ENCODE measurements at places on chromosomes 7 and 10. TPM values are rescaled to one million over a fixed set of nuclear protein-coding genes. Genes with fewer than 3 reads are reported as not detected.
A peak's percentile ranks its signal among the peaks of the same experiment; 100 is the strongest.

ZNF789 gene
- total RNA-seq: 18.2 TPM

PRF1 gene
- 3.2 TPM for total RNA-seq

GRCh38 chr10:60389413-60390025 is at the start of gene ANK3:
Gene ANK3 (minus strand): TSS chr10:60389875. CDS start chr10:60389538, 337 bp downstream.
- H3K4me1 ChIP-seq: peaks cover 6% of the 10 kb centered on the region
- no peak within 1 kb of the TSS for H3K27ac ChIP-seq
- H3K36me3 ChIP-seq: no peaks in the 10 kb centered on the region
- no peaks in the 10 kb centered on the region for H3K27me3 ChIP-seq
- no peak within 1 kb of the TSS for H3K4me3 ChIP-seq
- DNase-seq: no peak

GRCh38 chr7:20374399-20374798 is 43.7 kb downstream of the ITGB8 start:
- no peak overlapping the region for H3K4me3 ChIP-seq
- no peak overlapping the region for H3K27ac ChIP-seq
- H3K36me3 ChIP-seq: no peaks in the 10 kb centered on the region
- H3K4me1 ChIP-seq: no peaks in the 10 kb centered on the region
- H3K27me3 ChIP-seq: no peaks in the 10 kb centered on the region
- DNase-seq: no peak

DNA sequence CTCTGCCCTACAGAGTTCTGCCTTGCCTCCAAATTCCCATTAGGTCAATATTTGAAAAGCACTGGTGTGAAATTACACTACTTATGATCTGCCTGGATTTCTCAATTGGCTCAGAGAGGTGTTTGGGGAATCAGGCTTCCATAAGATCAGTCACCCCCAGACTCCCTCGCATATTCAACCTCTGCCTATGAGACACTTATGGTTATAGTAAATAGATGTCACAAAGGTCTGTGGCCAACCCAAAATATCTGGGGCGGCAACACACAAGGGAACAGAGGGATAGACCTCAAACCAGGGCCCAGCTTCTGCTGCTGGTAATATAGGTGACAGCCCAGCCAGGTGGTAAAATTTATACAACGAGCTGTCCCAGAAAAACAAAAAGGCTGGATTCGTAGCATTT is 376.7 kb upstream of the ZMIZ1 start:
- H3K36me3 ChIP-seq: no peaks in the 10 kb centered on the region
- H3K27me3 ChIP-seq: no peaks in the 10 kb centered on the region
- H3K4me3 ChIP-seq: no peak overlapping the region
- peaks cover 2% of the 10 kb centered on the region for H3K4me1 ChIP-seq

CALD1 gene
- 1,700 TPM for total RNA-seq

ZNF467 gene
- total RNA-seq: 13.3 TPM

DNA sequence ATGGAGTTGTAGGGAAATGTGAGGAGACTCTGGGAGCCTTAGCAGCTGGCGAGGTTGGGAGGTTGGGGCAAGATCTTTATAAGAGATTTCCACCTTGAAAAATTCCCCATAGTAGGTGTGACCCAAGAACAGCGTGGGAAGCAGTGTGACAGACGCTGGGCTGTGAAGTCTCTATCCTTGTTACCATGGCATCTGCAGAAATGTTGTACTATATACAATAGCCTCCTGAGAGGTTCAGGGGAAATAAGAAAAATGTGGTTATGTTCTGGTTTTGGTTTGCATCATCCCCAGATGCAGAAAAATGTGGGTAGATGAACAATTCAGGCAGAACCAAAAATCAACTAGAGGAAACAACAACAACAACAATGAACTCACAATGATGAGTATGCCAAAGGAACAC is 498.6 kb downstream of the SH2D4B start:
- H3K4me3 ChIP-seq: no peak overlapping the region
- no peaks in the 10 kb centered on the region for H3K36me3 ChIP-seq
- DNase-seq: no peak
- no peak overlapping the region for H3K27ac ChIP-seq
- H3K4me1 ChIP-seq: no peaks in the 10 kb centered on the region

DNA sequence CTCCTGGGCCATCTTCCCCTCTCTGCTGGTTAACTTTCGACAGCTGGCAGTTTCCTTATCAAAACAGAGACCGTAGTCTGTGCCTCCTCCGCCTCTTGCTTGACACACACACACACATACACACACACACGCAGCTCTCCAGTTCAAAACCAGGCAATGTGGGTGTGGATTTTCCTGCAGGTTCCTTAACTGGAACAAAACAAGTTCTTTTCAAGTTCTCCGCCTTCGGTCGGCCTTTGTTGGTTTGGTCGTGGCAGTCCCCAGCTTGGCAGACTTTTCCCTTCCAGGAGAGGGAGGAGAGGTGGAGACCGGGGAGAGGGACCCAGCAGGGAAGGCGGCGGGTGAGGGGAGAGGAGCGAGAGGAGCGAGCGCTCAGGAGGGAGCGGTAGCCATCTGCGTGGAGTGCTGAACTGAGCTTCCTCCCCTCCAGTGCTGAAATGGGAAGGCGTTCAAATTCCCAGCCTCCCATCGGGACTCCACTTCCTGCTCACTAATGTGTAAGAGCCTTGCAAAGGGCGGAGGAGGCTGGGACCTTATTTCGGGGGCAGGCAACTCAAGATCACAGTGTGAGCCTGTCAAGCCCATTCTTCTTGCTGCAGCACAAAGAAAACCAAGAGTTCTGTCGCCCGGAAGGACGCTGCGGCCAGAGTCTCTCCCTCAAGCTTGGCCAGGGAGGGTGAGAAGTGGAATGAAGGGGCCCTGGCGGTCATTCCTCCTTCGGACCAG is 120.6 kb downstream of the PRPF18 start:
- no peaks in the 10 kb centered on the region for H3K36me3 ChIP-seq
- no peaks in the 10 kb centered on the region for H3K4me1 ChIP-seq
- no peak overlapping the region for H3K27ac ChIP-seq
- peak overlapping the region; percentile 59 for H3K4me3 ChIP-seq

DNA sequence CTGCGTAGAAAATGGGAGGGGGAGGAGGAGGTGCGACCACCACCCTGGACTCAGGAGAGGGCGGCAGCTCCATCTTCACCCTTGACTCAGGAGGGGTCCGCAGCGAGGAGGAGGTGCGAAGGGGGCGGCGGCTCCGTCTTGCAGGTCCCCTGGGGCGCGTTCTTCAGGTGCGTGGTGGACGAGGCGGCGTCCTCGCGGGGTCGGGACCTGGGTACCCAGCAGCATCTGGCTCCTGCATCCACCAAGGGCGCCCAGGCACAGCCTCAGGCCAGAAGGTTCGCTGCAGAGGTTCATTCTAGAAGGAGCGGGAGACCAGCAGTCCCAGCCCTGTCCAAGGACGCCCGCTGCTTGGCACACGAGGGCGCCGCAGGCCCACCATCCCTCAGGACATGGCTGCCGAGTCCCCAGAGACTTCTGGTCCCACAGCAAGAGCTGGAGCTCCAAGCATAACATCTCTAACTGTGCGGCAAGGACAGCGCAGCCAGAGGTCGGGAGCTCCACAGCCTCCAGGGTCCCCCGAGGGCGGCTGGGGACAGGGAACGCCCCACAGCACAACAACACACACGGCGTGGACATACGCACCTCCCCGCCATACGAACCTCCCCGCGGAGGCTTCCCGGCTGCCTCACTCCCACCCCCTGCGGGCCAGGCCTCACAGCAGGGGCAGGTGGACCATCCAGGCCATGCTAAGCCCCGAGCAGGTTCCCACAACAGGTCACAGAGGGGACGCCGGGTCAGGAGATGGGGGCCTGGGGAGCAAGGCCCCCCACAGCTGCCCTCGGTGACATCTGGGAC is 16.8 kb upstream of the DPYSL4 start:
- H3K36me3 ChIP-seq: no peaks in the 10 kb centered on the region
- H3K4me1 ChIP-seq: no peaks in the 10 kb centered on the region
- H3K27ac ChIP-seq: no peak overlapping the region
- peak; percentile 42 for DNase-seq
- no peak overlapping the region for H3K4me3 ChIP-seq
- no peaks in the 10 kb centered on the region for H3K27me3 ChIP-seq

TSPAN13 gene
- total RNA-seq: 8.5 TPM

DNA sequence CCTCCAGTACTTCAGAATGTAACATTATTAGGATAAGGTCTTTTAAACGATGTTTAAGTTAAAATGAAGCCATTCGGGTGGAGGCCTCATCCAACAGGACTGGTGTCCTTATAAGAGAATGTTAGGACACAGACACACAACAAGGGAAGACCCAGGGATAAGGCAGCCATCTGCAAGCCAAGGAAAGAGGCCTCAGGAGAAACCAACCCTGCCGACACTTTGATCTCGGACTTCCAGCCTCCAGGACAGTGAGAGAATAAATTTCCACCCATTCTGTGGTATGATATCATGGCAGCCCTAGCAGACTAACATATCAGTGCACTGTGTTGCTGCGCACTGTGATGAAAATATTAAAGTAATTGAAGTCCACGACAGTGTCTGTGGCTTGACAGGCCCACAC is 250.8 kb downstream of the COBL start:
- no peaks in the 10 kb centered on the region for H3K4me1 ChIP-seq
- H3K27ac ChIP-seq: no peak overlapping the region
- H3K4me3 ChIP-seq: no peak overlapping the region
- no peaks in the 10 kb centered on the region for H3K36me3 ChIP-seq

- H3K4me1 ChIP-seq: no peaks in the 10 kb centered on the region
- H3K36me3 ChIP-seq: peaks cover 2% of the 10 kb centered on the region
- H3K4me3 ChIP-seq: no peak overlapping the region
- H3K27me3 ChIP-seq: no peaks in the 10 kb centered on the region
These were observed 19.8 kb downstream of the SLC29A4 start for GRCh38 chr7:5302577-5302976.

GRCh38 chr10:78531088-78531487 is 497.4 kb downstream of the RPS24 start:
- DNase-seq: no peak
- H3K27ac ChIP-seq: no peak overlapping the region
- no peaks in the 10 kb centered on the region for H3K36me3 ChIP-seq
- H3K4me1 ChIP-seq: no peaks in the 10 kb centered on the region
- H3K27me3 ChIP-seq: no peaks in the 10 kb centered on the region

ANXA7 gene
- total RNA-seq: 116 TPM

GRCh38 chr7:107147464-107148393 is 21.1 kb upstream of the HBP1 start:
- no peak overlapping the region for H3K27ac ChIP-seq
- H3K36me3 ChIP-seq: no peaks in the 10 kb centered on the region
- no peak overlapping the region for H3K4me3 ChIP-seq
- H3K27me3 ChIP-seq: no peaks in the 10 kb centered on the region
- DNase-seq: no peak

FIGNL1 gene
- total RNA-seq: 5.4 TPM

DNA sequence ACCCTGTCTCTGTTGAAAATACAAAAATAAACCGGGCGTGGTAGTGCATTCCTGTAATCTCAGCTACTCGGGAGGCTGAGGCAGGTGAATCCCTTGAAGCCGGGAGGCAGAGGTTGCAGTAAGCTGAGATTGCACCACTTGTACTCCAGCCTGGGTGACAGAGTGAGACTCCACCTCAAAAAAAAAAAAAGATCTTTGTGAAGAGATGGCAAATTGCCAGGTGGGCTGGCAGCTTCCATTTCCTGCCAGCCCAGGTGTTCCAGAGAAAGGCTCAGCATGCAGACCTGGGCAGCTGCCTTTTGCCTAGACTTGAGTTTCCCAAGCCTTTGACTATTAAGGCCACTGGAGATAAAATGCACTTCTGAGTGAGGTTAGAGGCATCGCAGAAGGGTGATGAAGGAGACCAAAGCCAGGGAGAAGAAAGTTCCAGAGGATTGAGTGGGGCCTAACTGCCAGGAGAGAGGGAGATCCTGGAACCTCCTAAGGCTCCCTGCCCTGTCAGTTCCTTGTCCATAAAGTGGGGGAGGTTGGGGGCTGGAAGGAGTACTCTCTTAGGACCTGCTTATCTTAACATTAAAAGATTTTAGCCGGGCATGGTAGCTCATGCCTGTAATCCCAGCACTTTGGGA is 10.0 kb upstream of the DDIT4 start:
- no peak overlapping the region for H3K4me3 ChIP-seq
- H3K4me1 ChIP-seq: peaks cover 3% of the 10 kb centered on the region
- no peak for DNase-seq
- no peaks in the 10 kb centered on the region for H3K27me3 ChIP-seq

GRCh38 chr10:78353636-78354035 is 320.0 kb downstream of the RPS24 start:
- H3K27me3 ChIP-seq: no peaks in the 10 kb centered on the region
- H3K36me3 ChIP-seq: no peaks in the 10 kb centered on the region
- no peak overlapping the region for H3K4me3 ChIP-seq
- DNase-seq: peak; percentile 20
- no peak overlapping the region for H3K27ac ChIP-seq

DNA sequence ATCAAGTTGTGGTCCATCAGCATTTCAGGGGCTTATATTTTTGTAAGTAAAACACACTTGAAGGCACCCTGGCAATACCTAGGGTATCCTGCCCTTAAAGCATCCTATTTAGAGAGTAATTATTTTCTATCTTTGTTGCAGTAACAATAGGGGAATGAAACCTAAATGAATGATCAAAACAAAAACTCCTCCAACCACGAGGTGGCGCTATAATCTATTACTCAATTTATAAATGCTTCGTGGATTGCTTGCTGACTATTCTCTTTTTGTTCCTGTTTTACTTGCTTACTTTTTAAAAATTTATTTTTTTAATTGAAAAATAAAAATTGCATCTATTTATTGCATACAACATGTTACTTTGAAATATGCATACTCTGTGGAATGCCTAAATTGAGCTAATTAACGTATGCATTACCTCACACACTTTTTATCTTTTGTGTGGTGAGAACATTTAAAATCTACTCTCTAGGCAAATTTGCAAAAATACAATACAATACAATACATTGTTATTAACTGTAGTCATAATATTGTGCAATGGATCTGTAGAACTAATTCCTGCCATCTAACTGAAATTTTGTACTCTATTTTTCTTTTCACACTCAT is 147.7 kb upstream of the BMPER start:
- H3K36me3 ChIP-seq: no peaks in the 10 kb centered on the region
- no peak for DNase-seq
- H3K4me3 ChIP-seq: no peak overlapping the region
- no peaks in the 10 kb centered on the region for H3K4me1 ChIP-seq

DNA sequence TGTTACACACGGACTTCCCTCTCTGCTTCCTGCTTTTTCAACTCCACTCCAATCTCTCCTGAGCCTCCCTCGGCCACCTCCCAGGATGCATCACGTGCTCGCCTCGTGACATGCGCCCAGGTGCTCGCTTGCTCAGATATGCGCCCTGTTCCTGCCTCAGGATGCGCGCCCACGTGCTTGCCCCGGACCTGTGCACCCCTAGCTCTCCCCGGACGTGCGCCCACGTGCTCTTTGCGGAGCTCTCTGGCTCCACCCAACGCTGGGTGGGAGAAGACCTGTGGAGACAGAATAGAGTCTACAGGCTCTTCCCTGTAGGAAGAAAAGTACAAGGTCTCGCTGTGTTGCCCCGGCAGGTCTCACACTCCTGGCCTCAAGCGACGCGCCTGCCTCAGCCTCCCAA is 23.1 kb downstream of the PARD3 start:
- H3K4me1 ChIP-seq: no peaks in the 10 kb centered on the region
- H3K27me3 ChIP-seq: no peaks in the 10 kb centered on the region
- no peak overlapping the region for H3K27ac ChIP-seq
- H3K36me3 ChIP-seq: no peaks in the 10 kb centered on the region

ZFAND4 gene
- 16.8 TPM for total RNA-seq

PAPOLB gene
- total RNA-seq: 0.54 TPM

CHST3 gene
- total RNA-seq: 47.9 TPM
